SW 1271 (cell line): ENCODE measurements at places on chromosomes 7 and 10.
A peak's percentile ranks its signal among the peaks of the same experiment; 100 is the strongest.

DNA sequence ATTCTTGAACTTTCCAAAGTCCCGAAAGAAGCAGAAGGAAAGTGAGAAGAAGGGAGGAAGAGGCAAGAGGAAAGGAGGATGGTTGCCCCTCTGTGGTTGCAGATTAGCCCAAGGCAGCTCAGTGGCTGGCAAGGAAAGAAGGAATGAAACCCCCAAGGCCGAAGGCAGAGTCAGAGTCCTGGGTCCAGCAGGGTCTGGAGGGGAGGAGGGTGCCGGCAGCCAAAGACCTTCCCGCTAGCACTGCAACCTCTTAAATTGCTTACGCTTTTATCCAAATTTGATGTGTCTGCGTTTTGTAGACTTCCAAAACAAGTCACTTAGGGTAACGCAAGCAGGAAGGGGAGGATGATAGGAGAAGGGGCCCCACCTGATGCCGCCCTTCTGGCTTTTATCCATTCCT, 7.4 kb upstream of the PFKP start:
- no peak for DNase-seq

- DNase-seq = no peak
Observed at GRCh38 chr10:71077796-71078453, 134.4 kb upstream of the UNC5B start.

- DNase-seq = no peak
Observed at GRCh38 chr7:35512716-35513115, 182.2 kb downstream of the HERPUD2 start.

DNA sequence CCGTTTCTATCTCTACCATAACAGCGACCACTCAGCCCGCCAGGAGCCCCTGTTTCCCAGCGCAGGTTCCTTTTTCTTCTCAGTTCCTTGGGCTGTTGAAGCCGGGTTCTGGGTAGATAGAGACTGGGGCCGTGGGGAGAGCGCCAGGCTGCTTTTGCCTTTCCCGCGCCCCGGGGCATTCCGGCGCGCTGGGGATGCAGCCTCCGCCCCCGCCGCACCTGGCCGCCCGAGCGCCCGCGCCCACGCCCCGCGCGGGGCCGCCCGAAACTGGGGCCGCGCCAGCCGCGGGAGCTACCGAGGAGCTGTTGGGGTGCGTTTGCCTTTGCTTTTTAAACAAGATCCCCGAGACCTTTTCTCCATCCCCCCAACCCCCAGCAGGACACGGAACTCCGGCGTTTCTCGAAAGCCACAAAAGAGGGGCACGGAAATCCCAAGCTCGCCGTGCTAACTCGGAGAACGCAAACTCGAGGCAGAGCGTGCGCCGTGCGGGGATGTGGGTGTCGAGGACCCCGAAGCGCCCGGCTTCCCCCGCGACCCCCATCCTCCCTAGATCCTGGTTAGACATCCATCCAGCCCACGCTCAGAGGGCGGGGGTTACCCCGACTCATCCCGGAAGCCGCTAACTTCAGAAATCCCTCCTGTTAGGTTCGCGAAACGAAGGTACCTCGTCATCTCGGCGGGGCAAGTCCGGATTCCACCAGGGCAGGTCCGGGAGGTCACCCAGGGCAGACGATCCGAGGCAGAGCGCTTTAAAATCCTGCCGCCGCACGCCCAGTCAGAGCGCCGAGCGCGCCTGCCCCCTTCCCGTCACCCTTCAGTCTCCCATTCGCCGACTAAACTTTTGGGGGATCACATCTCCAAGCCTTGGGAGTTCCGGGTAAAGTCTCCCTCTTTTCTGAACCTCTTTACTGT, 1.0 kb downstream of the GRM8 start:
- no peak for DNase-seq

GRCh38 chr10:6877336-6877721, 297.3 kb upstream of the PRKCQ start:
- DNase-seq = no peak

- no peak for DNase-seq
Observed at GRCh38 chr10:126127481-126128029, 231.2 kb downstream of the FANK1 start.

GRCh38 chr10:55280696-55281095, 479.7 kb upstream of the PCDH15 start:
- no peak for DNase-seq

DNA sequence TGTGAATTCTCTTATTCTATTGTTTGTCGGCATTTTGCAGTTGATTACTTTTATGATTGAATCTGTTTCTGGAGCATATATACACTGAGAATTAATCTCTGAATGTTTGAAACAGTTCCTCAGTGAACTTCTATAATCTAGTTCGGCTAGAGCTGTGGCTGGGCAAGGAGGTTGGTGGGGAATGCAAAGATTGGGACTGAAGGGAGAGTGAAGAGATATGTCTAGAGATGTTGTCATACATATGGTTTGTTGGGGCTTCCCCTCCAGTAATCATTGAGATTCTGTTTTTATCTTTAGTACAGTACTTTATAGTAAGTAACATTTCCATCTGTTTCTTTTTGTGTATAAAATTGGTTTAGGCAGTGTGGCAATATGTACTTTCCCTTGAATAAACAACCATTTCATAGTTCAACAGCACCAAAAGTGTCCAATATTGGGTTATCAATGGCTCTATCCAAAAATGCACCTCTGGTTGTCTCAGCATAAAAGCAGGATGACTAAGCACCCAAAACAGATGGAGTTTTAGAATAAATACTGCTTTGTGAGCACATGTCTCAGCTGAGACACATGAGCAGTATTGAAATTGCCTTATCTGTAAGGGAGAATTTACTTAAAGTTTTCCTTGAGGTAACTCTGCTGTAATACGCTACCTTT, 36.7 kb downstream of the WAC start:
- no peak for DNase-seq

DNA sequence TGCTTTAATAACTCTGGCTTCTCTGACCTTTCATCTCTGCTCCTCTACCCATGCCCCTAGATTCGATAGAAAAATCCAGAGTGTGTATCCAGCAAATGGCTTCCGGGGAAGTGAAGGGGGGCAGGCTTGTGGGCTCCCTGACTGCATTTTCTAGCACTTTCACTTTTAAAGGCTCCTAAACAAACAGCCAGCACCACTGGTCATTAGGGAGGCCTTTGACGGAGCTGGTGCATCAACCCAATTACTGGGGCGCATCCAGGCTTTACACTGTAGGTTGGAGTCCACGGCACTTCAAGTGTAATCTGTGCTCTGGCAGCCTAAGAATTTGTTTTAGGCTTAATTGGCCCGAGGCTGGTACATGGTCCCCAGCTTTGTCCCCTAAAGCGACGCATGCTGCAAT, 291.9 kb downstream of the GFRA1 start:
- DNase-seq = no peak

GRCh38 chr7:116122972-116123595, 87.3 kb upstream of the TES start:
- DNase-seq = peak; percentile 56

DNA sequence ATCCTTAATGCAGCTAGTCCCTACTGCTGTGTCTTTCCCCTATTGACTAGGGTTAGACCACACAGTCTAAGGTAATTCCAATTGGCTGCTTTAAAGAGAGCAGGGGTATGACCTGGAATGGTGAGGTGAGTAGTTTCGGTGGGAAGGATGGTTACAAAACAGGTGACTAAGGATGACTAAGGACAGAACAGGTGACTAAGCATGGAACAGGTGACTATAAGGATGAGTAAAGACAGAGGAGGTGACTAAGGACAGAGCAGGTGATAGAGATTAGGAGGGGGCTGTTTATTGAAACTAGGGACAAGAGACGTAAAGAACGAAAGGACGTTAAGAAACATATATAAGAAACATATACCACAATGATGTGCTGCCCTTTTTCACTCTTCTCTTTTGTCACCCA, 145.1 kb upstream of the TMEM106B start:
- no peak for DNase-seq

- no peak for DNase-seq
Observed at GRCh38 chr10:70615784-70616522, 13.4 kb upstream of the PRF1 start.

DNA sequence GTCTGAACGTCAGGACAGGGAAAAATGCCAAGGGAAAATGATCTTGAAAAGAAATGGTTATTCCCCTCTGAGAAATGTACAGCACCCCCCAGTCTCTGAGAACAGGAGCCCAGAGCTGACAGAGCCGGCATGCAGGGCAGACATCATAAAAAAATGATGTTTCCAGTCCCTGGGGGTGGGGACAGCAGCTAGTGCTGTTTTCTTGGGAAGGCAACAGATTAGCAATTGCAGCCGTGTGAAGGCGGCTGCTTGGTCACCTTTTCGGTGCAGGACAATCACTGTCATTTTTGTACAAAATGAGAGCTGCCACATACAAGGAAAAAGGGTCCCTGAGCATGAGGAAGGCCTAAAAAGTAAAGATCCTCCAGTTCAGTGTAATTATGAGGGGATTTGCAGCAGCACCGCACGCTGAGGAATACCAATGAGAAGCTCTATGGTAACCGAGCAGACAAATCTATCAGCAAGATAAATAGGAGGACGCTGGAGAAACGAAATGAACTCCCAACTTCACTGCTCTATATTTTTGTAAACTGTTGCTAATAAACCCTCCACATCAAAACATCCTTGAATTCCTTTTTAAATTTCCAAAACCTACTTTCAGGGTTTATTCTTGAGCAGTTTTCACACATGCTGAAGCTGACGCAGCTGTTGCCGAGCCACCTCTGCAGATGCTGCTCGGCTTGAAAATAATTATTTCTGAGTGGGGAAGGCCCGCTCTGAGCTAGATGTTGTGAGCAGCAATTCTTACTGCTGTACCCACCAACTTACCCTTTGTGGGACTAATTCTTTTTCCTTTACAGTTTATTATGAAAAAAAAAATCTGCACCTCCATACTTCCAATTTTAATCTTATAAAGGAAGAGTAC, 98.2 kb upstream of the NEBL start:
- DNase-seq = no peak

DNA sequence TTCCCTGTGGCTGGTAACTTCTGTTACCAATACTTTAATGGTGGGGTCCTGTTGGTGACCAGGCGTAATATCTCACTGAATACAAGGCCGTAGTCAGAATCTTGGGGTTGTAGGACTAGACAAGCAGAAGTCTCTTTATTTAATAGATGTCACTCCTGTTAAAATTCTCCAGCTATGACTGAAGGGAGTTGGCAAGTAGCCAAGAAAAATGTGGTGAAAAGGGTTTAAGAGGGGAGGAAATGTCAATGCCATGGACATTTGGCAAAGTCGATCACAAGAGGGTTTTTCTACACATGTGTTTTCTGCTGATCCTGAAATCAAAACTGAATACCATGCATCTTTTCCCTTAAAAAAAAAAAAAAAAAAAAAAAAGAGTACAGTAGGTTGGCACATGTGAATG, 533.5 kb downstream of the AUTS2 start:
- no peak for DNase-seq

DNA sequence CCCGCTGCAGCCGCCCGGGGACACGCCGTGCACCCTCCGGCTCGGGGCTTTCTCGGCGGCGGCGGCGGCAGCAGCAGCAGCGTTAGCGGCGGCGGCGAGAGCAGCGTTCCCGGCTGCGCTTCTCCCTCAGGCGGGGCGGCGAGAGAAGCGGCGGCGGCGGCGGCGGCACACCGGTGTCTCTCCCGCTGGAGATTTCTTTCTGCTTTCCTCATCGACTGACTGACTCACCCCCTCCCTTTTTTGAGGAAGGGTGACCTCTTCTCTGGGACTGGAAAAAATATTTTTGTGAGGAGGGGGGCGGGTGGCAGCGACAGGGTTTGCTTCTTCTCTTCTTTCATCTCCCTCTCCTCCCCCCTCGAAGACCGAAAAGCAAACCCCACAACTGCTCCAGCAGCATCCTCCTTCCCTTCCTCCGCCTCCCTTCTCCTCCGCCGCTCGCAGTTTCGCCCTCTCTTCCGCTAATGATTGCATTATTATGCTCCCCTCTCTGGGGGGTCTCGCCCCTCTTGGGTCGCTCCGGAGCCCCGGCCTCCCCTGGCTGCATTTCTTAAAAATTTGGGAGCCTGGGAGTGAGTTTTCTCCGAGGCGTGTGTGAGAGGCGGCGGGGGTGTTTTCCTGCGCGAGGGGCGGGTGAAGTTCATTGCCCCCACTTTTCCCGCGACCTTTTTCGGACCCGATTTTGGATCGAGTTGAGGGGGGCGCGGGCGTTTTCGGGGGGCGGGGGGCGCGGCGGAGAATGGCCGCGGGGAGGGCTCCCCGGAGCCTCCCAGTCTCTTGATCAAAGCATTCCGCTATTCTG, 411 bp downstream of the AUTS2 start:
- no peak for DNase-seq

DNA sequence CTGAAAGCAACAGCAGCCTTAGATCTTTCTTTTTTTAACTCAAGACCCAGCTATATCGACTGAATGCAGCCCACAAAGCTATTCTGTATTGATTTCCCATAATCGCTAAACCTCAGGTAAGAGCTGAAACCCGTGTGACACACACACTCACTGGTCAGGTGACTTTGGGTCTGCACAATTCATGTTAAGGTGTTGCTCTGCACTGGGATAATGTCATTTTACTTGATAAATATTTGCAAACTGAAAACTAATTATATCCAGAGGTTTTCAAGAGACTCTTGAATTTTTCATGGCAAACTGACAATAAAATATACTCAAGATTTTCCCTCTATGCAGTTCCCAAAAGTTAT, 33.1 kb downstream of the SCRN1 start:
- no peak for DNase-seq

DNA sequence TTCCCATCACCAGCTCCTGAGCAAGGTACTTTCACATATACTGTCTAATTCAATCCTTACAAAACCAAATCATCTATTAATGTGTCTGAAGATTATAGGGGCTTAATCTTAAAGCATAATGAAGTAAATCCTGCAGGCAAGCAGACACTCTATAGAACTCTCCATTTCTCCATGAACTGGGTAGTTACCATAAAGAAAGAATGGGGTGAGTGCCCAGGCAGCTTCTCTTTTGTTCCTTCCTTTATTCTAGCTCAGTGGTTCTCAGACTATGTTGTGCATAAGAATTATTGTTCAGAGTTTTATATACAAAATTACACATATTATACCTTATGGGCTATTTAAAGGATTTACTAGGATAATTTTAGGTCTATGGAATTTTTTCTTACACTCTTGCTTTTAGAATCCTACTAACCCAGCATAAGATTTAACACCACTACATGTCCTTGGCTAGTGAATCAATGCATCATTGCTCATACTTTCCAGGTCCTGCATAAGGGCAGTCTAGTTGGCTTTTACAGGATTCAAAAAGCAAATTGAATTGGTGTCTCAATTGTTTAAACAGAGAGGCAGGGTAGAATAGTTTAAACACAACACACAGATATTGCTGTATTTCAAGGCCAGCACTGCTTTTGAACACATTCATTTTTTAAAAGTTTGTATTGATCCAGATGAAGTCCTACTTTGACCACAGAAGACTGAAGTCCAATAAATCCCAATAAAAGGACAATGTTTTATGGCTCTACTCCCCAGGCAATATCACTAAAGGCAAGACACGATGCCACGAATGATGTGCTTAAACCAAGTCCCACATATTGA, 12.9 kb downstream of the SGCE start:
- DNase-seq = no peak

DNA sequence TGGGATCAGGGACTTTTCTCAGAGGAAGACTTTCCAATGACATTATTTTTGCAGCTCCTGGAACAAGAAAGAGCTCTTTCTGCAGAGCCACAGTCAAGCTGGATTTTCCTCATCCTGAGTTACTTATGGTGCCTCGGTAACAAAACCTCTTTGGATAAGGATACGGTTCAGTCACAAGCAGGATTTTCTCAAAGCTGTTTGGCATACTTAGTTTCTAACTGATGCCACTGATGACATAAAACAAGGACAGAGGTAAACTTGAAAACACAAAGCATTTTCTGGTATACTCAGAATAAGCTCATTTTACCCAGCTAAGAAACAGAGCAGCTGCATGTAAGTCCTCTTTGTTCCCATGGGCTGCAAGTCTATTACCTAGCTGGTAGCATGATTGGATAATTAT, 340.9 kb upstream of the MEOX2 start:
- DNase-seq = no peak
